ENCODE measurements at places on chromosomes 3 and 15.

DNA sequence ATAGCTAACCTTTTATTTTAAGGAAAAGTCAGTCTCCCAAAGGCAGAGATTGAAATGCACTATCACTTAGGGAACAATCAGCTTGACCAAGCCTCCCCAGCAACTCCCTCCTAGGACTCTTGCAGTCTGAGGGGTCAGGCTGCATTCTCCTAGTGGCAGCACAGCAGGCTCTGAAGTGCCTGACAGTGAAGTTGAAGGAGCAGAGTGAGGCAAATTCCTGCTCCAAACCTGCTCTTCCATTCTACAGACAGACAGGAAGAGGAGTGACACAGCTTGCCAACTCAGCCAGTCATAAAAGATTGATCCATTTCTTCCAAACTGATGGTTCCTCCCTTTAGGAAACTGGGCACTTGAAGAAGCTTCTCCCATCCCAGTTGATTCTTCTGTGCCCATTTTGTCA is 43.9 kb upstream of the SMAD3 start:
- no peak for DNase-seq

- no peak for DNase-seq
Observed at GRCh38 chr3:130814691-130815472, 68.3 kb upstream of the PIK3R4 start.

DNA sequence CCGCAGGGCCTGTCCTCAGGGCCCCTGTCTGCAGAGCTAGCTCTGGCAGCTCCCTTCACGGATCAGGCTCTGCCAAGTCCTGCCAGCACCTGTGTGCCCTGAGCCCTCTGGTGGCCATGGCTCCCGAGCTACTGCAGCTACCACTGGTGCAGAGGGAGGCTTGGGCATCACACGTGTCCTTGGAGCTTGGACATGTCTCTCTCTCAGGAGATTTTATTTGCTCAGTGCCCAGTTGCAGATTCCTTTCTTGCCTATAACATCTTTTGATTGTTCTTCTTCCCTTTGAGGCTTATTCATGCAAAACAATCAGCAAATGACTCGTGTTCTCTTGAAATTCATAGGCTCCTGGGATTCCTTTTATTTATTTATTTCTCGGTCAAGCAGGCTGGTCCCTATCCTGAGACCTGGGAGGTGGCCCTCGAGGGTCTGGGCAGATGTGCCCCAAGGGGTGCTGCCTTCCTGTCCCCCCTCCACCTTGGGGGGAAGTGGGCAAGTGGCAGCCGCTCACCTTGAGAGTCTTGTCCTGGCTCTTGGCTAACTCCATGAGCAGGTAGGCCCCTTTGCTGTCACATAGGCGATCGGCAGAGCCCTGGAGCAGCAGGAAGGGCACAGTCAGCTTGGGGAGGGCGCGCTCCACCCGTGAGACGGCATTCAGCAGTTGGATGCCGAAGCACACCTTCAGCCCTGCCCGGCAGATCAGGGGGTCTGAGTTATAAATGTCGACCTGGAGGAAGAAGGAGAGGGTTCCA is 21.9 kb downstream of the ABTB1 start:
- DNase-seq = peak; percentile 19

DNA sequence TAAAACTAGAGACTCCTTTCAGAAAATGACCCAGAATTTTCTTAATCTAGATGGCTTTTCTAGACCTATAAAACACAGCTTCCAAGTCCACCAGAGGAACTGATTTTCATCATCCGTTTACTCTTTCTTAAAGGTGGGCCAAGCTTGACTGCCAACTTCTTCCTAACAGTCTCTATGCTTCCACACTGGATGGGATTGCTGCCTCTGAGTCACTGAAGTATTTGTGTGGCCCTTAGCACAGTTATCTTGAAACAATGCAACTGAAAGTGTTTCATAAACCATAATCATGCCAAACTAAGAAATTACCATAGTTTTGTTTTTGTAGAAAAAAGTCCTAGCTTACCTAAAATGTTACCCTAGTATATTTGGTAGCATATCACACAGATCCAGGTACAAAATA is 985.7 kb downstream of the TUSC7 start:
- no peak for DNase-seq

GRCh38 chr3:195597848-195598247 is 14.1 kb upstream of the APOD start:
- DNase-seq = no peak

DNA sequence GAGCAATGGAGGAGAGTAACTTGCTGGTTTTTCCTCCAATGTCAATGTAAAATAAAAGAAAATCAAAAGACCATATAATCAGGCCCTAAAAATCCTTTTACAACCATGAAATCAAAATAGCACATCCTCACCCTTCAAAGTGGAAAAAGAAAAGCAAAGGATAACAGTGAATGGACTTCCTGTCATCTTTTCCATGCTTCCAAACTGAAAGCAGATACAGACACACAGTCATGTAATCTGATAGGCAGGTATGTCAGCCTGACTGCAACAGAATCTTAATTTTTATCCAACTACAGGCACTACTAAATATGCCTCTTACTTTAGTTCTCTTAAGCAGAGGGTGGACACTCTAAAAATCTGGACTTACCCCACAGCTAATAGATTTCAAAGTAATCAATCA is 27.8 kb upstream of the IGDCC4 start:
- no peak for DNase-seq

- no peak for DNase-seq
Observed at GRCh38 chr3:42904076-42904475, 1.9 kb upstream of the ZNF662 start.

DNA sequence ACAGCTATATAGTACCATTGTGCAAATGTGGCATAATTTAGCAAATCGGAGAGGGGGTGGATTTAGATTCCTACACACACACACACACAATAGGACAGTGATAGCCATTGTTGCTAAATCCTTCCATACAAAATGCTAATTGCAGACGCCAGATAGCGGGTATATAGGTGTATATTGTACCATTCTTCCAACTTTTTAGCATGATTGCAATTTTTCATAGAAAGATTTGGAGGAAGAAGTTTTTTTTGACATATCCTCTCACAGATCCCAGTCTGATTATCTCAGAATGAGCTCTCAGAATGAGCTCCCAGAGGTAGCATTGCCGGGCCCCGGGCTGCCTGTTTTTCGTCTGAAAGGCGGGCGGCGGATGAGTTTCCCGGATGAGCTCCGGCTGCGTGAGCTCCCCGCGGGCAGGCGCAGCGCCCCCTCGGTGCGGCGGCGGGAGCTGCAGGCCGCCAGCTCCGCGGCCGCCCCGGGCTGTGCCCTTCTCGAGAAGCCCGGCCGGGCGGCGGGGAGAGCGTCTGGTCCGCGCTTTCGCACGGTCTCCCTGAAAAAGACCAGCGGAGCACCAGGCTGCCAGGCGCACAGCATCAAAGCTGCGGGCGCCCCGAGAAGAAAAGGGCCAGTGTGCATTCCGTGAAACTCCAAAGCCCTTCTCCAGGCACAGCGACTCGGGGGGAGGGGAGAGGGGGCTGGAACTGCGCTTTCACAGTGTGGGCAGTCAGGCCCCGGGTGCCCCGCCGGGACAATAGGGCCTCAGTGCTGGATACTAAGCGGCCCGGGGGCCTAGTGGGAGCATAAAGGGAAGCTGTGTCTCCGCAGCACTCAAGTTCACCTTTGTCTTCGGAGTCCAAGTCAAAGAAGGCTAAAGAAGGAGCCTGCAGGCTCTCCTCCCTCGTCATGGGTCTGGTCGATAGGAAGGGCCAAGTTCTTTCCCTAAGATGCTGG is 12.0 kb upstream of the SHC4 start:
- peak; percentile 54 for DNase-seq

DNA sequence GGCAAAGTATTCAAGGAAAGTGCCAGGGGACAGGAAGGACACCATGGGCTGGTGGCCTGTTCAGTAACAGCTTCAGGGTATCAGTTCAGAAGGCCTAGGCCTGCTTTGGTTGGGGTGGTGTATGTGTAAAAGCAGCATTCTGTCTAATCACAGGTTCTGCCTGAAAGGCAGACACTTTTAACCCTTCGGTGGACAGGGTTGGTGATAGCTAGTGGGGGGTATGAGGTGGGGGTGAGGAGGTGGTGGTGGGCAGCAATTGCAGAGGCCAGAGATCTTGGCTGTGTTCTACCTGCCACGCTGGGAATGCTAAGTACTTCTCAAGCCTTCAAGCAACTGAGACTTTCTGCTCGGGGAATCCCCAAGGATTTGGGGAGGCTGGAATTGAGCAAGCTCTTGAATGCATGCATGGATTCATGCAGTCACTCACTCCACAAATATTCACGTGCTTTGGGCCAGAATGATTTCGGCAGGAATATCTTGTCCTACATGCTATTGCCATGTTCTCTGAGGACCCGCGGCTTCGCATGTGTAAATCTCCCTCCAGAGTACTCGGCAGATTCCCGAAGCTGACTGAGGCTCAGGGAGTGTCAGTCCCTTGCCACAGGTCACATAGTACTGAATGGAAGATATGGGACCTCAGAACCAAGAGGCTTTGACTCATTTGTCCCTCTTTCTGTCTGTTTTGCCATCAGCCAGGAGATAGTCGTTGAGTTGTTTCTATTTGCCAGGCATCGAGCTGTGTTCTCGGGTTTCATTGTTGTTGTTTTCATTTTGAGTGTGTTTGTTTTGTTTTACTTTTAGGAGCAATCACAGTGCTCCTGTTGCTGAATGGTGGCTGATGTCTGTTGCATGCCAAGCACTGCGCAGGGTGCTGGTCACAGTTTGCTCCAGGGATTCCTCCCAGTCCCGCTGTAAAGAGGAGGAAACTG is 65.5 kb downstream of the SMAD3 start:
- no peak for DNase-seq

DNA sequence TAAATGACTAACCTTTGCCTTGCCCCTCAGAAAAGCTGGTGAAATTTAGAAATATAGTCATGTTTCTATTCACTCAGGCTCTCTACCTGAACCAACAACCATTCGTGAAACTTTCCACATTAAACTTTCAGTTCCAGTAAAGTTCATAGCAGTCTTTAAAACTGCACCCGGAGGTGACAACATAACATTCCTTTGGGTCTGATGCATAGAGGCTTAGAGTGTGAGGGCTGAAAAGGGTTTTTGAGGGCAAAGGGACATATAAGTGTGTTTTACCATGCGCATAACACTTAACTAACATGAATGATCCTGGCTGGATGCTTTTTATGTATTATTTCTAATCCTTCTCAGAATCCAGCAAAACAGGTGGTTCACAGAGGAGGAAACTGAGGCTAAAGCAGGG is 471.7 kb upstream of the MCTP2 start:
- no peak for DNase-seq

DNA sequence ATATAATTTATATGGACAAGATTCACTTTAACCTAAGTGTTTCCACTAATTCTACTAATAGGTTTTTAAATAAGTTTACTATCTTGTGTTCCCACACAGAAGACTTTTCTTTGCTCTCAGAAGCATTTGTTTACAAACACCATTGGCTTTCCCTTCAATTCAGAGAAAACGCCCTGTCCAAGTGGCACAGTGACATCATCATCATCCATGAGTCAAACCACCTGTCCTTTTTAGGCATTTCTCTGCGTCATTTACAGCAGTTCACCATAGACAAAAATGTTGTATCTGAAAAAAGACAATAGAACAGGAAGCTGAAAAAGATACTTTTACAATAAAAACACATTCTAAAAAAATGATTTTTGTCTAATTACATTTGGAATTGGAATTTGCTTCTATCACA is 9.3 kb upstream of the BCL2L10 start:
- DNase-seq = no peak

DNA sequence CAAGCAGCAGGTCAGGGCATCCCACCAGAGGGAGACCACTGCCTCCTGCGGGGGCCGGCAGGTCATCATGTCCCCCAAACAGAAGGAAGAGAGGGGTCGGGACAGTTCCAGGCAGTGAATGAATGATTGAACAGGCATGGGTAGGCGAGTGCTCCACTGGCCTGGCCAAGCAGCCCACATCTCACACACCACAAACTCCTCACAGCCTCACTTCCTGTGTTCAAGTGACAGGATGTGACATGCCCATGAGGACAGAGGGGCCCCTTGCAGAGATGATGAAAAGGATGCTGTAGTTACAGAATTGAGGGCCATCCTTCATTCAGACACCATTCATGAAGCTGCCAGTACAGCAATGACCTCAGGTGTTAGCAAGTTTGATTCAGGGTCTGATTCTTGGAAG is 3.7 kb downstream of the IQSEC1 start:
- peak; percentile 17 for DNase-seq

DNA sequence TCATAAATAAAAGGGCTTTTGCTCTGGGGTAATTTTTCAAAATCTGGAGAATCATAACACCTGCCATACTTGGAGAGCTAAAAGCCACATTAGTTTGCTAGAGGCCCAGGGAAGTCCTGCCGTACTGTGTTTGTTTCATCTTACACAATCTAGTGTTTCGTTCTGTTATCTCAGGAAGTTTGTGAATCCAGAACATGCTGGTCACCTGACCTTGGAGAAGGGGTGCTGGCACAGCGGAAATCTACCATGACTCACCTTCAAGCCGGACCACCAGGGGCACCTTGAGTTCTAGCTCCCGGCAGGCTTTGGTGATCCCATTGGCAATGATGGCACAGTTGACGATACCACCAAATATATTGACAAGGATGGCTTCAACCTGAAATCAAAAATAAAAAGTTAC is 253.9 kb downstream of the SUCLG2 start:
- no peak for DNase-seq

GRCh38 chr15:88981244-88982215 is 68.4 kb upstream of the MFGE8 start:
- no peak for DNase-seq

GRCh38 chr3:65265942-65266590 is 578.3 kb upstream of the ADAMTS9 start:
- DNase-seq = no peak

- DNase-seq = peak; percentile 1
Observed at GRCh38 chr3:58899159-58899952, 150.5 kb downstream of the CFAP20DC start.

- DNase-seq = no peak
Observed at GRCh38 chr3:66492071-66492470, 8.8 kb downstream of the LRIG1 start.

- no peak for DNase-seq
Observed at GRCh38 chr3:102360183-102360860, 74.5 kb upstream of the ZPLD1 start.

GRCh38 chr15:92120094-92120795 is 266.7 kb downstream of the SLCO3A1 start:
- DNase-seq = no peak

- no peak for DNase-seq
Observed at GRCh38 chr3:126934031-126934531, 48.8 kb upstream of the PLXNA1 start.

DNA sequence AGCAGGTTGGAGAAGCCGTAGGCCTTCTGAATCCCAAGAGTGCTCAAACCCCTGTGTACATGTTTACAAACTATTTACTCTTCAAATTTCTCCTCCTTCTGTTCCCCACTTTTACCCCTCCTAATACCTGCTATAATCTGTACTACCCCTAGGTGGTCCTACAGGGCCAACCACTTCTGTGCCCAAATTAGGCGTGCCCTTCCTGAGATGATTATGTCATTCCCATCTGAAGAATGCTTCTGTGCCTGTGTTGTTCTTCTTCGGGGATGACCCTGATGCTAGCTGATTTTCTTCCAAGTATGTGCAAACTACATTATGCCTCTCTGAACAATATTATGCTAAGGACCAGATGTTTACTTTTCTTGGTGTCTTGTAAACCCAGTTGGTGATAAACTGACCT is 20.5 kb downstream of the RBP2 start:
- DNase-seq = no peak
